NCI-H226 (cell line): ENCODE measurements at places on chromosomes 5 and 9.

DNA sequence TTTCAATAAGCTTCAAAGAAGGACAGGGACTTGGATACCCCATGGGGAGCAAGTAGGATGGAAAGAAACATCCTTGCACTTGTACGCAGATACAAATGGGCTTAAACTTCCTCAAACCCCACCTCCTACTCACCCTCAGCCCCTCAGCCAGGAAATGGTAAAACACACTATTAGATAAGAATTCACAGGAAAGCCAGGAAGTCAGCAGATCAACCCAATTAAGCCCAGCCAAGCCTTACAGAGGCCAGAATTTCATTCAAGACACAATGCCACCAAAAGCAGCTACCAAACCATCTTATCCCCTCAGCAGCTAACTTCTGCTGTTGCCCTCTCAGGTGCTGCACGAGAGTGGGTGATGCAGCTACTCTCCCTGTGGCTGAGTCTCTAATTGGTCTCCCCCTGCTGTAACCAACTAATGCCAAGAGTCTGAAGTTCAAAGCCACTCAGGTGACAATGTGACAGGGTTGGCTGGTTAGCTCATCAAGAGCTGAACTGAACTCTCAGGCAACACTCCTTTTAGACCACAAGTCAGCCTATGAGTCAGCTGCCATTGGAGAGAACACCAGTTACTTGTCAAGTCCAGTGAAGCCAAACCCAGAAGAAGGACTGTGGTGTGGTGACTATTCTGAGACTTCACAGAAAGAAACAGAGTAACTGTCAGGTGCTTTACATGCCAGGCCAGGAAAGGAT lies 201.9 kb downstream of the ZNF608 start:
- DNase-seq = no peak

GRCh38 chr9:114476891-114477469 lies 28.3 kb downstream of the WHRN start:
- no peak for DNase-seq

GRCh38 chr5:167948251-167948650 lies 343.2 kb upstream of the WWC1 start:
- DNase-seq = no peak

DNA sequence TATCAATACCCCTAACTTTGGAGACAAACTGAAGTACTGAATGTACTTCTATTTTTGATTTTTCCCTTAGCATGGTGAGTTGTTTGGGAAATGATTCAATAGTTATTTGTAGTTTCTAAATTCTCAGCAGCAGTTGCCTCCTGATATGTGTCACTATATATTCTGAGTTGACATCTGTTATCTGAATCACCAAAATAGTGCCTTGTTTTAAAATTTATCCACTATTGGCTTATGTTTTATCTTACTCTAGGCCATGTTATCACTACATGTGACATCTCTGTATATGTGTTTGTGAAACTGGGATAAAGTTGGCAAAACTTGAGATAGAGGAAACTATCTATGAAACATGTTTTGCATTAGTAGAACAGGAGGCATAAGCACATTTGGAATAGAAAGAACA lies 317.6 kb downstream of the TLE4 start:
- no peak for DNase-seq

GRCh38 chr5:73900566-73900965 lies 274.6 kb downstream of the ARHGEF28 start:
- DNase-seq = no peak

DNA sequence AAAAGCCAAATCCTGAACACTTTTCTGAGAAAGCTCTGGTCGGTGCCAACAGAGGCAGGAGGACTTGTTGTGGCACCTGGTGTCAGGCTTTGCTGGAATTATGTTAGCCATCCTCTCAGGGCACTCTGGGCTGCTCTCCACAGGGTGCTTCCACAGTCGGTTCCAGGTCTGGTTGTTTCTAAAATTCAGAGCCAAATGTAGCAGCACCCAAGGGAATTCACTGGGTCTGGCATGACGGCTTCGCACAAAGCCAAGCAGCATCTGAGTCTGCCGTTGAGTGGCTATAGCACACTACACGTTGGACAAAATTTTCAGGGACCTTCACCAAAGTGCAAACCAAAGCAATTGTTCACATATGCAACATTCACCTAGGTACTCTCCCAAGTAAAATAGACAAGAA lies 110.2 kb downstream of the PJA2 start:
- no peak for DNase-seq

GRCh38 chr5:170219615-170220014 lies 13.2 kb upstream of the C5orf58 start:
- peak; percentile 15 for DNase-seq

- DNase-seq = no peak
Observed at GRCh38 chr5:6902597-6902996, 189.4 kb downstream of the TENT4A start.

- DNase-seq = no peak
Observed at GRCh38 chr5:37720550-37720952, 119.3 kb downstream of the GDNF start.

DNA sequence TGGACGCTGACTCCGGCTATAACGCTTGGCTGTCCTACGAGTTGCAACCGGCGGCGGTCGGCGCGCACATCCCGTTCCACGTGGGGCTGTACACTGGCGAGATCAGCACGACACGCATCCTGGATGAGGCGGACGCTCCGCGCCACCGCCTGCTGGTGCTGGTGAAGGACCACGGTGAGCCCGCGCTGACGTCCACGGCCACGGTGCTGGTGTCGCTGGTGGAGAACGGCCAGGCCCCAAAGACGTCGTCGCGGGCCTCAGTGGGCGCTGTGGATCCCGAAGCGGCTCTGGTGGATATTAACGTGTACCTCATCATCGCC lies 2.1 kb downstream of the PCDHA12 start:
- no peak for DNase-seq

DNA sequence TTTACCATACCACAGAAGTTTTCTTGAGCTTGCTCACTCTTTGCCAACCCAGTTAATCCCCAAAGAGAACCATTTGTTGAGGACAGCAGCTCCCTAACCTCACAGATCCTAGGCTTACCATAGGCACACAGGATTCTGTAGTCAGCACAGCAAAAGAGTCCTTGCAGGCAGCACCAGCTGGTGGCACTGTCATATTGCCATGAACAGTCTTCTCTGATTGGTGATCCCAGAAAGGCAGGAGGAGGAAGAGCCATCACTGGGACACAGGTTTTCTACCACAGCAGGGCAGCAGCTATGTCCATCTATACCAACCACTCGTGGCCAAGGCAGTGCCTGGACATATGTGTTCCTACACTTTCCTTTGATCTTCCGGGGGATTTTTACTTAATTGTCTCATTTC lies 297.1 kb upstream of the CD180 start:
- DNase-seq = no peak

DNA sequence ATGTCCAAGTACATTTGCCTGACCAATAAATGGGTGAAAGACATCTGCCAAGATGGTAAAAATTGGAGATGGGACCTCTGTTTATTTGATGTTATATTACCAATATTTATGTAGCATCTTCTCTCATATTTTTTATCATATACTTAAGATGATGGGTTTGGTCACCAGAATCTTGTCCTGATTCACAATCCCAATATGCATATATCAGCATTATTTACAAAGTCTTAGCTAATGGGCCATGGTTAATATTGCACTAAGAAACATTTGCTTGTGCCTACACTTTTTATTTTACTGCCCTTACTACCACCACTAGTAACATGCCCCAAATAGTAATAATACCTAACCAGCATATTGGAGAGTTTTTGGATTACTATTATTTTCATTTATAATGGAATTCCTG lies 116.7 kb downstream of the CHSY3 start:
- no peak for DNase-seq

DNA sequence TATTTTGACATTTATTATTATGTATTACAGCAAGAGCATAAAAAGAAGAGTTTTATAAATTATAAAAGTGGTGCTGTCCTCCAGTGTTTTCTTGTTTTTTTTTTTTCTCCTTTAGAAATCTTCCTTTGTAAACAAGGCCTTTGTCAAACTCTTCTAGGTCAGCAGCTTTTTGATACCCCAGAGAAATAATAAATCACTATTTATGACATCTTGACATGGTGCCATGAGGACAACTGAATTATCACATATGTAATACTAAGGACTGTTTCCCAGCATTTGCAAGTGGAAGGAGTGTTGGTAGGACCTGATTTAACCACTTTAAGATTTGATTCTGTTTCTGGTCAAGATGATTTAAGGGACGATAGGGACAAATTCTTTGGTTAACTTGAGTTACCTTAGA lies 4.6 kb downstream of the SMARCA2 start:
- no peak for DNase-seq

GRCh38 chr5:131720714-131721113 lies 76.1 kb downstream of the FNIP1 start:
- no peak for DNase-seq

DNA sequence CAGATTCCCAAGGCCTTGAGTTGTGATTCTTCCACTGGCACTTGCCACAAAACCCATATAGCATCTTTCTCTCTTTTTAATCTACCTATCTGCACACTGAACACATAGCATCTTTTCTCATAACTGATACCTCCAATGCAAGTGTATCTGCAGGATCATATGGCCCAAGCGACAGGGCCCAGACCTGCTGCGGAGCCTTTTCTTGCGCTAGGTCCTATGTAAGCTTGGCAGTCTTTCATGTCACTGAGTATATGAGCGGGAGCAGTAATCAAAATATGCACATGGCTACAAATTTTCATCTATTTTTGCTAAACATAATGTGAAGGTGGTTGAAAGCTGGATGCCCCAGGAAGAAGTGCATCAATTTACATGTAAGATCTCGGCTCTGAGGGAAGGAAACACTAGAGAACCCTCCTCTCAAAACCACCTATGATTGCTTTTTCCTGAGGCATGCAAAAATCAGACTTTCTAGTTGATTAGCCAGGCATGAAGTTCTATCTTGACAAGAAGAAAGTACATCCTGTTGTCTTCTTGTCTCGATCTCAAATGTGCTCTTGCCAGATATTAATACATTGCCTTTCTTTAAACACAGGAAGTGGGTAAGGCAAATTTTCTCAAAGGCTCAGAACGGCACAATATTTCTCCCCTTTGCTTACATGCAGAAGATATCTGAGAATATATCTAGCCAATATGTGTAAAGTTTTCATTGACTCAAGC lies 26.9 kb upstream of the CEMIP2 start:
- no peak for DNase-seq

DNA sequence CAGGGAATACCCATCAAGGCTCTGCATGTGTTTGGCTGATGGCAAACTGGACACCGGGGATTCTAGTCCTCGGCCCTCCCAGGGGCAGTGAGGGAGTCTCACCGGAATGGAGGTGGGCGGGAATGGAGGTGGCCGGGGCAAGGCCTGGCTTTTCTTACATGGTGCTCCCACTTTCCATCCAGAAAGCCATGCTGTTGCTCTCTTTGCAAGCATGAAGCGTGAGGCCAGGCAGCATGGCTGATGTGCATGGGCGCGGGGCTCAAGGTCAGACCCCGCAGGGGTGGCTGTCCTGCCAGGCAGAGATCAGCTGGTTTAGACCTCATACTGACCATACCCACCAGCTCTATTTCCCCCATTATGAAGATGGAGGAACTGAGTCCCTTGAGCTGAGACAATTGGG lies 108.0 kb upstream of the PHYKPL start:
- no peak for DNase-seq

- no peak for DNase-seq
Observed at GRCh38 chr9:134961331-134962064, 43.8 kb upstream of the FCN1 start.

GRCh38 chr5:3353561-3353960 lies 242.1 kb upstream of the IRX1 start:
- no peak for DNase-seq

DNA sequence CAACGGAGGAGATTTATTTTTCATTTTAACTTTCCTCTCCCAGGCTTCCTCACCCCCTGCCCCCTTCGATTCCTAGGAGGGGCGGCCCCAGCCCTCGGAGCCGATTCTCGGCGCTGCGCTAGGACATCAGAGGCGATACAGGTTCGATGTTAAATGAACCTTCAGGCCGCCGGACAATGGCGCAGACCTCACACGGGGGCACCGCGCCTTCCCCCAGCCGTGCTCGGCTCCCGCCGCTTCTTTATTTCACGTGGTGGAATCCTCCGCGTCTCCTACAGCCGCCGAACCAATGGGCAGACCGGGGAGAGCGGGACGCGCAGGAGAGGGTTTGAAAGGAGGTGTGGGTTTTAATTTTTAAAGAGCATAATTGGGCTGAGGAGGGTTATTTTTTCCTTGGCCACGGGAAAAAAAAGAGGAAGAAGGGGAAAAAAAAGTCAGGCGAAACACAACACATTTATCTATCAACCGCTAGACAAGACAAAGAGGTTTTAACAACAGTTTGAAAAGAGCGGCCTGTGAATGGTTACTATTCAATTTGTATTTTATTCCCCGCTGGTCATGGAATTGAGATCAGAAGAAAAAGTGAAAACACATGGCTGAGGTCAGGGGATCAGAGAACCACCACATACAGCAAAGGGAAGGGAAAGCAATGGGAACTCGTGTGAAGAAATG lies 126.8 kb downstream of the TMEM174 start:
- DNase-seq = no peak

DNA sequence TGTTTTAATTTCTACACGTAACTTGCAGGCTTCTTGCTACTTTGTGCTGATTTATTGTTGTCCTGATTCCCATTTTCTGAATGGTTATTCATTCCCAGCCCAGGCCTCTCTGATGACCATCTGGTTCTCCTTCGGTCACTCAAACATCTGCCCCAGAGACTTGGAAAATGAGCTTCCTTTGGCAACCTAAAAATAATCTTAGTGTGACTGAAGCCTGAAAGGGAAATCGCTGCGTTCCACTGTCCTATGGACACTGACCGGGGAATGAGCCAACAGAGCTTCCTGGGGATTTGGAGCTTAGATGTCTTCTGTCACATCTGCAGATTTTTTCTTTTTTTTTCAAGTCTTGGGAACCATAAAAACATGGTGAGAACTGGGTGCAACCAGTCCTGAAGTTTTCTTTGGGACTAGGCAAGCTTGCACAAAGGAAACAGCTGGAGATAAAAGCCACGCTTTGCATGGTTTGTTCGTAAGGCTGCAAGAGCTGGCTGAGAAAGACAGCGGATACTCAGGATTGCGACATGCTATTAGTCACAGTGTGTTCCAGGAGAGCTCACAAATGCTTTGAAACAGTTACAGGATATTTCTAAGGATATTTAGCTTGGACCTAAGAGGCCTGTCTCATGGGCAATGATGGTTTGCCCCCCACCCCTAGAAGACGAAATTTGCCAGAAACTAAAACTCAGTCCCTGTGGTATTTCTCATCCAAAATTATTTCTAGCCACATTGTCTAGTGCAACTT lies 146.2 kb downstream of the GOLPH3 start:
- DNase-seq = peak; percentile 95

DNA sequence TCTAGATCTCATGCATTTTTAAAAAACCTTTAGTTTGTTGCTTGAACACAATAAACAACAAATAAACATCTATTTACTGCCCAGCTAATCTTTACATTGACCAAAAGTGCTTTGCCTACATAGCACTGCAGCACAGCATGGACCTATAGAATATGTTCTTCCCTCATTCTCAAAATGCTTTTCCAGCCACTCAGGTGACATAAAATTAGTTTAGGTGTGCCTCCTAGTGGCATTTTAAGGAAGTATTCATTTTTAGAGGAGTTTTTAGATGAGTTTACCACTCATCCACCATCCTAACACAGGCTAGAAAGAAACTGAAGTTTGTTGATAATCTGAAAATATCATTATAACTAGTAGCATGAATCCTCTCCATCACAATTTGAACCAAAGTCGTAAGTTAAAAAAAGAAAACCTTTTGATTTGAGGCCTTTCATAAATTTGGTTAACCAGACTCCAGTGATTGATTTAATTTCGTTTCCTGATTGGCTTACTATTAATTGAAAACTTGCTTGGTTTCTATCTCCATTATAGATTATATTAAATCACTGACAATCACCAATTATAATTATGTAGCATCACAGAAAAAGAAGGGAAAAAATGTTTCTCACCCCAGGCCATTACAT lies 12.6 kb downstream of the PLGRKT start:
- peak; percentile 6 for DNase-seq
